ENCODE measurements at places on chromosomes 2 and 18. TPM values are rescaled to one million over a fixed set of nuclear protein-coding genes. Genes with fewer than 3 reads are reported as not detected.

- DNase-seq, result no peak
Observed at GRCh38 chr2:46500801-46501200, 21.4 kb downstream of the TMEM247 start.

Gene CRYGD
- not detected for total RNA-seq

- DNase-seq, result no peak
Observed at GRCh38 chr2:75431763-75432162, 129.0 kb downstream of the EVA1A start.

GRCh38 chr2:23477392-23477791 is 92.4 kb downstream of the KLHL29 start:
- DNase-seq, result no peak

DNA sequence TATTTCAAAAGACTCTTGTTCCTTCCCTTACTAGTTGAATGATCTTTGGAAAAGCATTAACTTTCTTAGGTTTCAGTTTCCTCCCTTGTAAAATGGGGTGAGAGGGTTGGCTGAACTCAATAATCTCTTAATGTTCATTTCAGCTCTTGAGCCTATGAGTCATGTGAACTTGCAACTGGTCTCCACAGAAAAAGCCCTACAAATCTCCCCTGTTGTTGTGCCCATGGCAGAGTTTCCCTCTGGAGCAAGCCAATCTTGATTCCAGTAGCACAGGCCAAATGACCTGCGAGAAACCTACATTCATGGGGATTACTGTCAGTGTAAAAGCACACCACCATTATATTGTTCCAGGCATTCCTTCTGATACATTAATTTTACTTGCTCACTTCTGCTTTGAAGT is 388.9 kb downstream of the ALK start:
- no peak for DNase-seq

- no peak for DNase-seq
Observed at GRCh38 chr2:9919512-9919911, 32.0 kb upstream of the GRHL1 start.

Gene SERPINB13
- not detected for total RNA-seq

GRCh38 chr18:76396792-76397191 is 98.2 kb downstream of the ZNF516 start:
- DNase-seq, result no peak

GRCh38 chr2:172377408-172377807 is 50.0 kb upstream of the ITGA6 start:
- no peak for DNase-seq

Gene NMUR1
- not detected for total RNA-seq

- no peak for DNase-seq
Observed at GRCh38 chr2:220178991-220179695, 551.7 kb downstream of the SLC4A3 start.

DNA sequence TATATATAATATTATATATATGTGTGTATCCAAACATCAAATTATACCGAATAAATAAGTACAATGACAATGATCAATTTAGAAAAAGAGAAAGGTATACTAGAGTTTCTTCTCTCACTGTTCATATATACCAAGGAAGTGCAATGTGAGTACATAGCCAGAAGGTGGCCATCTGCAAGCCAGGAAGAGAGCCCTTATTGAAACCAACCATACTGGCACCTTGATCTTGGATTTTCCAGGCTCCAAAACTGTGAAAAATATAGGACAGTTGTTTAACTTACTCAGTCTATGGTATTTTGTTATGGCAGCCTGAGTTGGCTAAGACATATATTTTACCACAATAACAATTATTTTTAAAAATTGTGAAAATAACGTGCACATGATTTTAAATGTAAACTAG is 1490.2 kb upstream of the SLC39A10 start:
- DNase-seq, result peak; percentile 10

DNA sequence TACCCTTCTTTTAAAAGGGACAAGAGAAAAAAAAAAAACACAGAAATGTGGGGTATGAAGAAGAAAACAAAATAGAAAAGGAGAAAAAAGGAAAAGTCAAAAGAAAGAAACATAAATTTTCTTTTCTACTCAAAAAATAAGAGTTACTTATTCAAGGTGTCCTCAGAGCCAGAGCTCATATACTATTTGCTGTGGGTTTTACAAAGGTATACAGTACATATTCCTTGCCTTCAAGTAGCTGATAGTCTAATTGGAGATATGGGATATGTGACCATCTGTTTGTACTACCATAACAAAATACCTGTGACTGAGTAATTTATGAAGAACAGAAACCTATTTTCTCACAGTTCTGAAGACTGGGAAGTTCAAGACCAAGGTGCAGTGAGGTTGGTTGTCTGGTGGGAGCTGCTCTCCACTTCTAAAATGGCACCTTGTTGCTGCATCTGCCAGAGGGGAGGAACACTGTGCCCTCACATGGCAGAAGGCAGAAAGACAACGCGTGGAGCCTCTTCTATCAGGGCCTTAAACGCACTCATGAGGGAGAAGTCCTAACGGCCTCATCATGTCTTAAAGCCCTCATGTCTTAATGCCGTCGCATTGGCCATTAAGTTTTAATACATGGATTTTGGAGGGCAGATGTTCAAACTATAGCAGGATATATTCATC is 33.9 kb downstream of the NBAS start:
- DNase-seq, result no peak

DNA sequence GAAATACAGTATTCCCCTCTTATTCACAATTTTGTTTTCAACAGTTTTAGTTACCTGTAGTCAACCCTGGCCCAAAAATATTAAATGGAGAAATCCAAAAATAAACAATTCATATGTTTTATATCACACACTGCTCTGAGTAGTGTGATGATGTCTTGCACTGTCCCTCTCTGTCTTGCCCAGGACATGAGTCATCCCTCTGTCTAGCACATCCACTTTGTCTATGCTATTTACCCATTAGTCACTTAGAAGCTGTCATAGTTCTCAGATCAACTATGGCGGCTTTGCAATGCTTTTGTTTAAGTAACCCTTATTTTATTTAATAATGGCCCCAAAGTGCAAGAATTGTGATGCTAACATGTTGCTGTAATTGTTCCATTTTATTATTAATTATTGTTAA is 380.6 kb upstream of the REG3G start:
- DNase-seq, result no peak

Gene UGP2
- total RNA-seq, result 182 TPM

Gene IGFBP5
- 5.0 TPM for total RNA-seq

Gene CAPN14
- total RNA-seq, result under 0.01 TPM

- no peak for DNase-seq
Observed at GRCh38 chr2:177155631-177156030, 57.0 kb upstream of the HNRNPA3 start.

DNA sequence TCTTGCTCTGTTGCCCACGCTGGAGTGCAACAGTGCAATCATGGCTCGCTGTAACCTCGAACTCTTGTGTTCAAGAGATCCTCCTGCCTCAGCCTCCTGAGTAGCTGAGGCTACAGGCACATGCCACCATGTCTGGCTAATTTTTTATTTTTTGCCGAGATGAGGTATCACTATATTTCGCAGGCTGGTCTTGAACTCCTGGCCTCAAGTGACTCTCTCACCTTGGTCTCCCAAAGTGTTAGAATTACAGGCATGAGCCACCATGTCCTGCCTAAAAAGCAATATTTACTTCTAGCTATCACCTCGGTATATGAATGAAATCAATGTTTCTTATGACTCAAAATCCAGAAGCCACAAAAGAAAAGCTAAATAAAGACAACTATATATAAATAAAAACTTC is 2.2 kb downstream of the BUB1 start:
- no peak for DNase-seq

DNA sequence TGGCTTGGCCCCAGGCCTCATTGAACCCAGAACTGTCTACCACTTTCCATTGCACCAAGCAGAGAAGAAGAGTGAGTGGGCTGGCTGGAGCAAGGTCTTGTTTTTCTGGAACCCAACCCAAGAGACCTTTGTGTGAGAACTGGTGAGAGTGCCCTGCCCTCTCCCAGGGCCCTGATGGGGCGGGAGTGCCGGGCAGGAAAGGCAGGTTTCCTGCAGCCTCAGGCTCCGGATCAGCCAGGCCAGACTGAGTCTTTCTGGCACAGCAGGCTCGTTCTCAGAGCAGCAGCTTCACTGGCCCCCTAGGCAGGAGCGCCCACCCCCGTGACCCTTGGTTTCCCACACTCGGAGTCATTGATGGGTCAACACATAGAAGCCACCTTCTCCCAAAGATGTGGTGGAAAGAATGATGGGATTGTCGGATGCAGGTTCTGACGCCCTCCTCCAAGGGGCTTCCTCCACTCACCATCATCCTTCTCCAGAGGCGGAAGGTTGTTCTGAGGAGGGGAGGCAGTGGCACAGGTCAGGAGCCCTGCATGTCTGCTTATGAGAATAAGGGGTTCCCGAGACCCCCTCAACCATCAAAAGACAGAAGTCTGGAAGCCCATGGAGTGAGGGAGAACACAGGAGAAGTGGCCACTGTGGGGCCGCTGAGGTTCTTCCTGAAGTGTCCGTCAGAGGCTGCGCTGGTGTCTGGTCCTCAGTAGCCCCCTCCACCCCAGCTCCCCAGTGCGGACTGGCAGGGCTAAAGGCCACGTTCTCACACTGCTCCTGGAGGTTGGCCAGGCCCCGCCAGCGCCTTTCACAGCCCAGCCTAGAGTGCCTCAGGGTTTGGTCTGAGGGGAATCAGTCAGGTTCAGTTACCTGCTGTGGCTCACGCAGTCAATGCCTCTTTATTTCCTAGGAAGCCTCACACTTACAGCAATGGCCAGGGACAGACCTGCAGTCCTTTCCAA is 62.8 kb upstream of the LAPTM4A start:
- DNase-seq, result peak; percentile 87

DNA sequence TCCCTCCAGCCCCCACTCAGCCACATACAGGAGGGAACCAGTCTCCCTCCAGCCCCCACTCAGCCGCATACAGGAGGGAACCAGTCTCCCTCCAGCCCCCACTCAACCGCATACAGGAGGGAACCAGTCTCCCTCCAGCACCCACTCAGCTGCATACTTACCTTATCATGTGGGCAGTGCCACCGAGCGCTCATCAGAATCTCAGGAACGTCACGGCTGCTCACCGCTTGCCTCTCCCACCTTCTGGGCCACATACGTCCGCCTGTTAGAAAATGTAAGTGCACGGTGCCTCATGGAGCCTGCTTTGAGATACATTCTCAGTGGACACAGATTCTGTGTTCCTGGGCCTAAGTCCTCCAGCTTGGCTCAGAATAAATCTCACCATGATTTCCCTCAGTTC is 124.8 kb downstream of the PXDN start:
- DNase-seq, result no peak

Gene MFSD6
- total RNA-seq, result 3.0 TPM

Gene IL18R1
- total RNA-seq, result 0.22 TPM

Gene WNT10A
- not detected for total RNA-seq

Gene HOXD9
- 23.8 TPM for total RNA-seq

- DNase-seq, result no peak
Observed at GRCh38 chr2:11168488-11168887, 13.2 kb downstream of the SLC66A3 start.

Gene VAMP8
- total RNA-seq, result 13.7 TPM

- no peak for DNase-seq
Observed at GRCh38 chr2:207662203-207662602, 37.0 kb upstream of the METTL21A start.

All from lung microvascular endothelial cell (primary cell).